ENCODE measurements at places on chromosomes 3 and 15.

DNA sequence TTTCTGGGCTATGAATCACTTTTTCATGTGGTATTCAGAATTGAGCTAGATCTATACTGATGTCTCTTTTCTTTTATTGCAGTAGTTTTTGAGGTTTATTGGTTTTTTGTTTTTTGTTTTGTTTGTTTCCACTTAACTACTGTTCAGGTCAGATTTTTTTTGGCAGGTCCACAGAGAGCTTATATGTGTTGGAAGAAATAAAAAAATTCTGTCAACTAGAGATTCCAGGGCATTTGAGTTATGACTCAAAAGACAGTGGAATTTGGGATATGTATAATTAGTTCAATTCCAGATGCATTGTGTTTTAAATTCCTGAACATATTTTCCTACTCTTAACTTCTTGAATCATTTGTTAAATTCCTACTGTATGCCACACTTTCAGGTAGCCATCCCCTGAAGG is 727.2 kb downstream of the SI start:
- no peak for DNase-seq

GRCh38 chr3:124976383-124976782 is 41.8 kb upstream of the MUC13 start:
- no peak for DNase-seq

DNA sequence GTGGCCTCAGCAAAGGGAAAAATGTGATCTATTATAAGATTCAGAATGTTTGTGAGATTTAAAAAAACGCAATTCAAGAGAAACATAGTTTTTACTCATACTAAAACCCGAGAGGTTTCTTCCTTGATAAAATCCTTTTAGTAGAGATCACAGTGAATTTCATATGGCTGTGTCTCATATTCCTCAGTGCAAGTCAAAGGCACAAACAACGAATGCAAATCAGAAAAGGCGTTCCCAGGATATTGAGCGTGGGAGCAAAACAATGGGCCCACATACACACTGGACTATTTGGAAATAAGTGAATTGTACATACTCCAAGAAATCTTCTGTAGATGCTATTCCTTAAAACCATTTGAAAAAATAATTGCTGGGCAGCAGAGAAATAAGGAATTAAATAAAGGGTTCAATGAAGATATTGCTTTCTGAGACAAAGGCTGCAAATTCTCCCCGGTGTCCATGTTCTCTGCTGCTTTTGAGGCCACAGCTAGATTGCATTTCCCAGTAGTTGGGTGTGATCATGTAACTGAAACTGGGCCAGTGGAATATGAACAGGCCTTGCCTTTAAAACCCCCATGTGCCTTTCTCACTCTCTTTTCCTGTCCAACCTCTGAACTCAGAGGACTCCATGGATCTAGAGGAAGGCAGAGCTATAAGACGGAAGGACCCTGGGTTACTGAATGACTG is 144.6 kb upstream of the TBL1XR1 start:
- no peak for DNase-seq

- no peak for DNase-seq
Measured at GRCh38 chr15:82952158-82953081, at the start of gene HOMER2. HOMER2 (minus strand) TSS chr15:82952720; CDS start chr15:82952535, 185 bp downstream.

GRCh38 chr3:184846496-184846895 is 34.5 kb downstream of the VPS8 start:
- DNase-seq: no peak

GRCh38 chr15:59550956-59551355 is 60.6 kb upstream of the GCNT3 start:
- no peak for DNase-seq

GRCh38 chr15:99981839-99982658 is 248.8 kb upstream of the LYSMD4 start:
- DNase-seq: no peak

GRCh38 chr15:74868059-74868458 is 5.1 kb downstream of the SCAMP2 start:
- no peak for DNase-seq

DNA sequence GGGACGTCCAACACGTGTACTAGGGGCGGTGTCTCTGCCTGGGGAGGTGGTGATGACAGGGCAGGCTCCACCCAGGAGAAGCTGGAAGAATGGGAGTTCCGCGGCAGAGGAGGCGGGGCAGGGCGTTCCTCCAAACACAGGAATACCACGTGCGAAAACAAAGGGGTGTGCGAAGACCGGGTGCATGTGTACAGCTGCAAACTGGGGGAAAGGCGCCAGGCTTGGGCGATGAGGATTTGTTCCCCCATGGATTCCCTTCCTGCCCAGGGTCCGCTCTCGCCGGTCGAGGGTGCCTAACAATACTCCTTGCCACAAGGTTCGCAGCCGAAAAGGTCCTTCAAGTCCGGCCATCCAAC is 500 bp upstream of the ZSCAN2 start:
- no peak for DNase-seq

GRCh38 chr15:81312790-81313543 is 11.0 kb downstream of the STARD5 start:
- DNase-seq: peak; percentile 75

GRCh38 chr3:157753787-157754136 is 250.5 kb upstream of the VEPH1 start:
- no peak for DNase-seq

GRCh38 chr3:24475925-24476324 is 18.7 kb downstream of the THRB start:
- DNase-seq: no peak

- DNase-seq: no peak
Measured at GRCh38 chr3:38986901-38987300, 64.8 kb downstream of the SCN11A start.

- DNase-seq: no peak
Measured at GRCh38 chr15:44092221-44092620, 102.8 kb downstream of the FRMD5 start.

GRCh38 chr3:159486580-159486979 is 502.1 kb upstream of the IL12A start:
- no peak for DNase-seq

- no peak for DNase-seq
Measured at GRCh38 chr15:48411971-48412591, 80.9 kb downstream of the DUT start.

DNA sequence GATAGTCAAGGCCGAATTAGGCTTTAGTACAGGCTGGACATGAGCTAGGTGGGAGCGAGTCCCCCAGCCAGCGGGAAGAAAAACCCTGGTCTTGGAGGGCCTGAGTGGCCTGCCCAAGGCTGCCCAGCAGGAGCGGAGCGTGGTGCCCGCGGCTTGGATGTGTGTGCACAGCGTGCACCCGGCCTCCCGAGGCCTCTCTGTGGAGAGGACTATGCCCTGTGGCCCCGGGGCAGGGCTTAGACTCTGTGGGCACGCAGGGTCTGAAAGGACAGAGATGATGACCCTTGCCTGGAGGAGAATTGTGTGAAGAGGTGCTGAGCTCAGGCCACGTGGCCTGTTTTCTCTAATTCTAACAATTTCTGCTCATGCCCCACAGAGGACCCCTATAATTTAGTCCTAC is 124.6 kb upstream of the IQSEC1 start:
- DNase-seq: no peak

- no peak for DNase-seq
Measured at GRCh38 chr3:98848108-98848507, 53.4 kb downstream of the DCBLD2 start.
